ENCODE measurements at places on chromosomes 1 and 21.

- no peak for DNase-seq
Measured at GRCh38 chr1:201702936-201703335, 126.0 kb upstream of the IPO9 start.

DNA sequence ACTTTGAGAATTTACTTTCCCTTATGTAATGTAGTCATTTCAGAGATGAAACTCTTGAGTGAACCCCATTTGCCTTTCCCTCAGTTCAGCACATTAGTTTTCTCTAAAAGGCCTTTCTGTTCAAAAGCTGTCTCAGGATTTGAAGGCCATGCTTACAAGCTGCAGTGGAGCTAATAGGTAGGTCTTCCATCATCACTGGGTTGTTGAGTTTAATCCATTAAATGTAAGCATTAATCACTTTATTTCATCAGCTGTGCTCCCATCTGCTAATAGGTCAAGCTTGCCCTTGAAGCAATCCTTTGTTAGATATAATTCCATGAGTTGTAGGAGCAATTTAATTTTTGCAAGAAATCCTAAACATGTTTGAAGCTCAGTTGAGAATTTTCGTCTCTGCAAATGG is 422.2 kb upstream of the ZP4 start:
- DNase-seq = no peak

GRCh38 chr1:39332828-39333227 is 128.3 kb downstream of the MACF1 start:
- no peak for DNase-seq

GRCh38 chr1:62407398-62408009 is 29.3 kb upstream of the USP1 start:
- no peak for DNase-seq

DNA sequence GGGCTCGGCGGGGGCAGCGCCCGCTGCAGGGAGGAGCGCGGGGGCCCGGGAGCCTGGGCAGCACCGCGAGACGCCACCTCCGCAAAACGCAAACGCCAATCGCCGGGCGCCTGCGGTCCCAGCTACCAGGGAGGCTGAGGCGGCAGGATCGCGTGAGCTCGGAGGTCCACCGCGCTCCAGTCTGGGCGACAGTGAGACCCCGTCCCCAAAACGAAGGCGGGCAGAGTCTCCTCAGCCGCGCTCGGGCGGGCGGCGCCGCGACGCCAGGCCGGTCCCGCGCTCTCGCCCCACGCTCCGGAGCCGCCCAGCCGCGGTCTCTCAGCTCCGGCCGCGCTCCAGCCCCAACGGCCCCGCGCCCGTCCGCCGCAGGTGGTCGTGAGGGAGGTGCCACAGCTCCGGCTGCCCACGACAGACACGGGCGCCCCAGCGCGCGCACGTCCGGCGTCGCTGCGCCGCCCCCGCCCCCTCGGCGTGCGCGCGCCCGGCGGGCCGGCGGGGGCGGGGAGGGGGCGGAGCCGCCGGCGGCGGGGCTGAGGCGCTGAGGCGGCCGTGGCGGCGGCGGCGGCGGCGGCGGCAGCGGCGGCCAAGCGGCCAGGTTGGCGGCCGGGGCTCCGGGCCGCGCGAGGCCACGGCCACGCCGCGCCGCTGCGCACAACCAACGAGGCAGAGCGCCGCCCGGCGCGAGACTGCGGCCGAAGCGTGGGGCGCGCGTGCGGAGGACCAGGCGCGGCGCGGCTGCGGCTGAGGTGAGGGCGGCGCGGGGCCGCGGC is at the start of gene ADARB1:
Gene ADARB1, plus strand, starts transcription at position 533 of the 770 bp plus-strand sequence. CDS start 97,077 bp downstream, outside the sequence.
- DNase-seq = peak; percentile 66

DNA sequence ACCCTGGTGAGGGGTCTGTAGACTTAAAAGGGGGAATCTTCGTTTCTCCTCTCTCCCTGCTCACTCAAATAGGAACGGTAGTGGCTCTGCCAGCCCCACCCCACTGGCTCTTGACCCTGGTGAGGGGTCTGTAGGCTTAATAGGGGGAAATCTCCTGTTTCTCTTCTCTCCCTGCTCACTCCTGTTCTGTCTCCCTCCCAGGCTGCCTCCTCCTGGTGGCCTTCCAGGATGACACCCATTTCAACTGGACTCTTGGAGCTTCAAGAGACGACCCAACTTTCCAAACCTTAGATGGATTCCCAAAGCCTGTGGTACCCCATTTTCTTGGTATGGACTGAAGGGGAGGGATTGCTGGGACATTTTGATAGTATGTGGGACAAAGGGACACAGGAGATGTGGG is 1.4 kb upstream of the EPHB2 start:
- no peak for DNase-seq

DNA sequence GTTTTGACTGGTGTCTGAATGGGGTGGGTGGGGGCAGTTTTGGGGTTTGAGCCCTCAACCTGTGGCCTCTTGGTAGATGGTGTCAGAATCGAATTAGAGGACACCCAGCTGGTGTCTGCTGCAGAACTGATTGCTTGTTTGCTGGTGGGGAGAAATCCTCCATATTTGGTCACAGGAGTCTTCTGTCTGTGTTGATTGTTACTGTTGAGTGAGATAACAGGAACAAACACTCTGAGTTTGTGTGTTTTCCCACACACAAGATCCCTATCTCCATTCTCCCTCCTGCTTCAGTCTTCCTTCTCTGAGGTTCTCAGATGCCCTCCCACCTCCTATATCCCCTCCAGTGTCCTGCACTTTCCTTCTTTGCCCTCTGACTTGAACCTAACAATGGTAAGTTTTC is 19.1 kb upstream of the CGN start:
- DNase-seq = no peak

GRCh38 chr1:194071205-194071604 is 884.8 kb upstream of the B3GALT2 start:
- no peak for DNase-seq

GRCh38 chr1:149937759-149938158 is 1.1 kb upstream of the MTMR11 start:
- DNase-seq = no peak

DNA sequence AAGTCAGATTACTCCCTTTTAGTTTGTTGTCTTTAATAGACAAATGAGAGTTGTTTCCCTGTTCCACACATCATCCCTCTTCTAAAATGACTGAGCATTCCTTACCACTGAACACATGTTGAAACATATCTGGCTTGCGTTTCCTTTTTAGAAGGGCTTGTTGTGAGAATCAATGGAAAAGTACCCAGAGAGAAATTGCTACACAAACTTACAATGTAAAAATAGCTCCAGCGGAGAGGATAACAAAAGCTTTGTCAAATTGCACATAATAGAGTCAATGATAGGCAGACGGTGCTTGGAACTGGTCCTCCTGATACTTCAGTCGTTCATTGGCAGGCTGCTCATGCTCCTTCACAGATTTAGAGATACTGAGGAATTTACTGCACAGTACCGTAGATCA is 123.9 kb downstream of the CYYR1 start:
- no peak for DNase-seq

GRCh38 chr1:236819856-236820255 is 24.8 kb downstream of the MTR start:
- DNase-seq = no peak

- no peak for DNase-seq
Measured at GRCh38 chr1:50615036-50615750, 191.9 kb upstream of the DMRTA2 start.

DNA sequence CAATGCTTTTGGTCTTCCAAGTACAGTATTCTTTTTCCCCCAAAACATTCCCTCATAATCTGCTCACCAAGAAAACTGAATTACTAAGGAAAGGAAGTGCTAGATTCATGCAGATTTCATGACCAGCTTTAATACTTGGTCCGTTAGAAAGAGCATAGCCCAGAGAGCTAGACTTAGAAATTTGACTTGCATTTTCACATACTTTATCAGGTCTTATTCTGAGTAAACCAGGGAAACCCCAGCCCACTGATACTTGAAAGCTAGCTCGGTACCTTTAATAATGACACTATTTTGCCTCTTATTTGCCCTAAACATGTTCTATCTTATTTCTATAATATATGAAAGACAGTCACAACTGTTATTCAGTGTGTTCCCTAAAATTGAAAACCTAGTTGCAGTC is 204.5 kb downstream of the TTLL7 start:
- DNase-seq = no peak

- no peak for DNase-seq
Measured at GRCh38 chr1:13794231-13795187, 94.5 kb downstream of the PRDM2 start.

Data from stimulated activated CD4-positive, alpha-beta T cell treated with anti-CD3 and anti-CD28 coated beads, Interleukin-12 subunit alpha, Interleukin-12 subunit beta, amount 100 ng/mL, for 4 hours (primary cell).